ENCODE measurements at places on chromosomes 2 and 18. TPM values are rescaled to one million over a fixed set of nuclear protein-coding genes. Genes with fewer than 3 reads are reported as not detected.
A peak's percentile ranks its signal among the peaks of the same experiment; 100 is the strongest.

GRCh38 chr2:40477361-40477760 lies 25.5 kb upstream of the SLC8A1 start:
- DNase-seq = no peak

The TRMT61B gene
- total RNA-seq = 14.9 TPM

The NPPC gene
- 11.4 TPM for total RNA-seq

The FAHD2B gene
- 14.6 TPM for total RNA-seq

GRCh38 chr18:58545338-58546296 lies 83.3 kb downstream of the ALPK2 start:
- no peak for DNase-seq

DNA sequence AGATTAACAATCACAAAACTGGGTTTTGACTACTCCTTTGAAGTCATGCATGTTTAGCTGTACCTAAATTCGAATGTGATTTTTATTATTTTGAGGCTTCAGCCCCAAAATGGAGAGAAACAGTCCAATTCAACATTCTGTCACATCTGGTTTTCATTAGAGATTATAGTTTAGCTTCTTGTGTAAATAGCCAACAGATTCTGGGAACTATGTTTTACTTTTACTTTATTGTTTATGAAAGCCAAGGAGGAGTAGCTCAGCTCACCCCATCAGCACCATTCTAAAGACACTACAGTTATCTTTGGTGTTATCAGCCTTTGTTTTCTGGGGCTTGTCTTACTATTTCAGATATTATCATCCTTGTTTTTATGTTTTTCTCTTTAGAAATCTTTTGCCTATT lies 465.0 kb upstream of the CWC22 start:
- DNase-seq = no peak

The GAREM2 gene
- total RNA-seq = 4.6 TPM

GRCh38 chr18:48858676-48859075 lies 92.1 kb downstream of the SMAD7 start:
- no peak for DNase-seq

DNA sequence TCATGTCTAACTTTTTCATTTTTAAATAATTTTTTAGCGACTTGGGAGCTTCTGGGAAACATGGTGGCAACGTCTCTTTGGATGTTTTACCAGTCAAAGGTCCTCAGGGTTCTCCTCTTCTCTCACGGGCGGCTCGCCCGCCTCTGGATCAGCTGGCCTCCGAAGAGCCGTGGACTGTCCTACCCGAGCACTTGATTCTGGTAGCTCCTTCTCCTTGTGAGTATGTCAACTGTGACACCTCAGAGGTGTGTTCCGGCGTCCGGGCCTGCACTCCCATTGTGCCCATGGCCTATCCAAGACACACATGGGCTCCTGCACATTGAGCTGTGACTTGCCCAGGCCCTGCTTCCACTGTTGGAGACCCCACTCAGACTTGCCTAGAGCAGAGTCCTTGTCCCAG lies 104.3 kb downstream of the CEP192 start:
- no peak for DNase-seq

GRCh38 chr2:21930226-21930625 lies 806.5 kb downstream of the TDRD15 start:
- DNase-seq = no peak

The MEX3C gene
- 54.1 TPM for total RNA-seq

GRCh38 chr2:238096311-238097011 lies 3.7 kb upstream of the ESPNL start:
- DNase-seq = no peak

GRCh38 chr2:26769089-26769761 lies 5.1 kb downstream of the SLC35F6 start:
- no peak for DNase-seq

GRCh38 chr2:16650287-16651249 lies 15.1 kb downstream of the CYRIA start:
- no peak for DNase-seq

DNA sequence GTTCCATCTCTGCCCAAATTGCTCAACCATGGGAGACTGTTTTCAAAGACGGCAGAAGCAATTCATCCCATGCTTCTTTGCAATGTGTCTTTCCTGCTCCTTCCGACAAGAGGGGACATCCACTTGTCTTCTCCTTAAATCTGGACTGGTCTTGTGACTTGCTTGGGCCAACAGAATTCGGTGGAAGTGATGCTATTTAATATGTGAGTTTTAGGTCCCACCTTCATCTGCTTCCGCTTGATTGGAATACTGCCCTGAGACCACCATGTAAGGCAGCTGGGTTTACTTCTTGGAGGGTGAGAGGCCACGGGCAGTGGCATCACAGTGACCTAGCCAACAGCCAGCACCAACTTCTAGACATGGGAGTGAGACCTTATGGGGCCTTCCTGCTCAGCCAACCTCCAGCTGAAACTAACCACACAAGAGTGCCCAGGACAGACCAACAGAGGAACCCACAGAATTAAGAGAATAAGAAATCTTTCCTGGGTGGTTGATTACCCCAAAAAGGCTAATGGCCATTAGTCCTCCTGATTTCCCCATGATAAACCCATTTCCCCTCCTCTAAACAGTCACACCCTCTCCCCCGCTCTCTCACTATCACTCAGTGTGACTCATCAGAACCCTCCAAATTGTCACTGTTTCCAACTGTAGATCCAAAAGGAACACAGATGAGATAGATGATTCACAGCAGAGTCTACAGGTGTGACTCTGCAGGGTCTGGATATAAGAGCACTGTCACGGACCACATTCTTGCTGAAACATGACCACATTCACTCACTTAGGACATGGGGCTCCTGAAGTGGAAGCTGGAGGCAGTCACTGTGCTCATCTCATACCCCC lies 16.2 kb upstream of the RHOB start:
- no peak for DNase-seq

The RIT2 gene
- not detected for total RNA-seq

DNA sequence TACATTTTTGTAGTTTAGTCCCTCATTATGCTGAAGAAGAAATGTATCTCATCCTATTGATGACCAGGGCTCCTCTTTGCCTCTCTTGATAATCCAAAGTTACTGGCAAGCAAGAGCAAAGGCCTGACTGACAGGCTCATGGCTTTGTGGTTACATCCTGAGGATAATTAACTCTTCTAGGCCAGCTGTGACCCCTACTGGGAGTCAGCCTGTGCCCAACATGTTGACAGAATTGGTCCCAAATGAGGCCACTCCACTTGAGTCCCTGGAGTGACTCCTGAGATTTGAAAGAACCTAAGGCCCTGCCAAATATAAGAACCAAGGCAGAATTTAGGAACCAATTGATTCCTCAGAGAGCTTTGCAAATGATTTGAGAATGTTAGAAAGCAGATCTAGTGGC lies 973.8 kb upstream of the CELF4 start:
- no peak for DNase-seq

GRCh38 chr2:54207666-54208195 lies 48.3 kb downstream of the TSPYL6 start:
- no peak for DNase-seq

DNA sequence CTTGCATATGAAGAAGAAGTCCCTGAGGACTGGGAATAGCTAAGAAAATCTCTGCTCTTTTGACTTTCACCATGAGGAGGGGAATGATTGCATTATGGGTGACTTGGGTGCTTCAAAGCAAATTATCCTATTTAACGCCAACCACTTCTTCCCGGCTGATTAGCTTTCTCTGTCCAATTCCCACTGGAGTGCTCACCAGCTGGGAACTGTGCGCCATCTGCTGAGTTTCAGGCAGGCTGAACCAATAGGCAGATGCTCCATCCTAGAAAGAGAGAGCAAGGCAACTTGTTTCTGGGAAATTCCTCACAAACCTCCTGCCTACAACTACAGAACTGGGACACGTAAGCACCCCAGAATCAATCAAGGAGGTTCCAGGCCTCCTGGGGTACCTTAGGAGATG lies 49.4 kb downstream of the POLE4 start:
- no peak for DNase-seq

DNA sequence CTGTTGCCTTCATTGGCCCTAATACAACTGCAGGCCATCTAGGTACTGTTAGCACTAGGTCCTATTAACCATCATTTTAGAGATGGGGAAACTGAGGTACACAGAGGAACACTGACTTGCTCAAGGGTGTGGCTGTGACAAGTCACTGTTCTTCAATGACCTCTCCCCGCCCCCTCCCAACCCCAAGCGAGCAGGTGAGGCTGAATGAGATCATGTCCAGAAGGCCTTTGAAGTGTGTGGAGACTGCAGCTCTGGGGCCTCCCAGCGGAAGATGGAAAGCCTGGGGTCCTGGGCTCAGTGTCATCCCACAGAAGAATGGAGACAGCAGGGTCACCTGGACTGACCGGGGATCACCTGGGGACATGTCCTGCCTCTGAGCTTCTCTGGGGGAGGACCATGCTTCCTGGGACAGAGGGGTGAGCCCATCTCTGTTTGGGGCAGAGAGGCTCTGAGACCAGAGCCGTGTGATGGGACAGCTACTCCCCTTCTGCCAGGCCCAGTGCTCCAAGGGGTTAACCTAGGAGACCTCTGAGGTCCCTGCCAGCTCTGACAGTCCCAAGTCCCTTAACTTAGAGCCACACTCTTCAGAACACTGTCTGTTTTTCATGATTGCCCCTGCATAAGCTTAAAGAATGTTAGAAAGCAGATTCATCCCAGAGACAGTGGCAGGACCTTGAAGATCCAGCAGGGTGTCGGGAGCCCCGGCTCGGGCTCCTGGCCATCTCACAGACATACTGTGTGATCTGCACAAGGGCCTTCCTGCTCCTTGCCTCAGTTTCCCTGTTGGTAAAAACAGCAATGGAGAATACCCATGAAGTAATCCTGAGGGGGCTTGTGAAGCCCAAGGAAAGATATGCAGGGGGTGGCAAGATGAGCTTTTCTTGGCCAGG lies 16.7 kb upstream of the FOSL2 start:
- DNase-seq = no peak

DNA sequence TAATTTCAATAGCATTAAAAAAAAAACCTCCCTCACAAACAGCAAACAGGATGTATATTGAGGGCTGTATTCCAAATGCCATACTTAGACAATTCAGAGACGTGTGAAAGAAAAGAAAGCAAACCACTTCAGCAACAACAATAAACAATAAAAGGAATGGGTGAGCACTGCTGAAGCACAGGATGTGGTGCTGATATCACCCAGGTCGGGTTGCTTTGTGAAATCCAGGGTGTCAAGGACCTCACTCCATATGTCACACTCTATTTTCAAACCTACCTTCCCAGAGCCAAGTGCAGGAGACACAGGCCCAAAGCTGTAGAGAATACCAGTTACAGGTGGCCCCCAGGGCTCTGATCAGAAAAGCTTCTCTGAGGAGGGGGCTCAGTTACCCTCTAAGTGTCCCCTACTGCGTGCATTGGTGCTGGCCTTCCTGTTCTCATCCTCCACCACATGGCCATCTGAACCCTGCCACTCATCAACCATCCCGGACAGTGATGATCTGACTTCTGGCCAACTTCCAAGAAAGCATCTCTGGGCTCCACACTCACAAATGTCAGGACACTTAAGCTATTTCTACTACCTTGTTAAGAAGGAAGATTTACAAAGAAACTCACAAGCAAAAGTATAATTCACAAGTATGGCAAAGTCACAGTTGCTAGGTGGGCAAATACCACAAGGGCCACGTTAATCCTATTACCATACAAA lies 363.0 kb downstream of the SS18 start:
- DNase-seq = no peak

DNA sequence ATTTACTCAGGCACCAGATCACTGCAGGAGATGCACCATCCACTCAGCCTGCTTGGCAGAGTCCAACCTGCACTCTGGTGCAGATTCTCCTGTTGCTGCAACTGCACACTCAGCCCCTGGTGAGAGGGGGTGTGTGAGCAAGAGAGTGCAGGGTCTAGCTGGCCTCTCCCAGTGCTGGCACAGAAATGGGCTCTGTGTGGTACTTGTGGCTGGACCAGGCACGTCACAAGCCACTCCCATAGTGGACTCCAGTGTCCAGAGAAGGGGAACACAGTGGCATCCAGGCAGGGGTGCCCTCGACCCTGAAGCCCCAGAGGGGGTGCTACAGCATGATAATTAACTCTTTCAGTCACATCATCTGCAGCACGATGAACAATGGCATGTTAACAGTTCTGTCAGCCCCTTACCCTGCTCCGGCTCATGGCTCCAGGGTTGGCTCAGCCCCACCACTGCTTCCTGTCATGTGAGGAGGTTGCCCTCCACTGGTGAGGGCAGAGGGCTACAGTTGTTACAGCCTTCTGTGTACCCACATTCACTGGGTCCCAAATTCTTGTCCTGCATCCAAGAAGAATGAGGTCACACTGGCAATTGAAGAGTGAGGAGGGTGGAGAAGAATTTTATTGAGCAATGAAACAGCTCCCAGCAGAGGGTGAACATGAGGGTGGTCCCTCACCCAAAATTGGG lies 135.7 kb downstream of the EVA1A start:
- DNase-seq = no peak

The VSNL1 gene
- 19.6 TPM for total RNA-seq

GRCh38 chr2:216820709-216821108 lies 39.2 kb downstream of the TNP1 start:
- DNase-seq = no peak

GRCh38 chr2:118929059-118929458 lies 12.9 kb upstream of the MARCO start:
- no peak for DNase-seq

GRCh38 chr2:121831841-121832240 lies 76.4 kb downstream of the TSN start:
- no peak for DNase-seq

DNA sequence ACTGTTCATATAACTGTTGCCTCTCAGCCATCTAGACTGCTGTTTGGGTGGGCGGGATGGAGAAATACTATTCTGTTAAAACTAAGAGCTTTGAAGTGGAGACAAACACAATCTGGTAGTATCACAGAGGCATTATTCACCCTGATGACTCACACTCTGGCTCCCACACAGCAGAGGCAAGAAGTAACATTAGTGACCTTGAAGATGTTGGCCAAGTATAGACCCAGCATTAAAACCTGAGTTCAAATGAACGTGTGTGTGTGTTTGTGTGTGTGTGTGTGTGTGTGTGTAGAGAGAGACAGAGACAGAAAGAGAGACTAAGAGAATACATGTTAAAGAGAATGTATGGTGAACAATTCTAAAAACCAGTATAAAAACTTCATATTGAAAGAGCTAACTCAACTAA lies 22.5 kb upstream of the ACVR1 start:
- DNase-seq = no peak

DNA sequence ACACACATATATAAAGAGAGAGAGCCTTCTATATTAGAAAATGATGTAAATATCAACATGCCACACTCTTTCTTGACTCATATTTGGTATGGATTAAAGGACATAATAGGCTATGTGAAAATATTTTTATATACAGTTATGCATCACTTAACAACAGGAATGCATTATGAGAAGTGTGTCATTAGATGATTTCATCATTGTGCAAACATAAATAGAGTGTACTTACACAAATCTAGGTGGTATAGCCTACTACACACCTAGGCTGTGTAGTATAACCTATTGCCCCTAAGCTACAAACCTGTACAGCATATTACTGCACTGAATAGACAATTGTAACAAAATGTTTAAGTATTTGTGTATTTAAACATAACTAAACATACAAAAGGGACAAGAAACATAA lies 354.8 kb upstream of the CNTNAP5 start:
- DNase-seq = no peak

The PDCD1 gene
- not detected for total RNA-seq

- peak; percentile 37 for DNase-seq
Measured at GRCh38 chr2:85584354-85584856, at the start of gene VAMP5. VAMP5 (plus strand) TSS chr2:85584431; CDS start chr2:85584491, 60 bp downstream.

Measured in endothelial cell (in vitro differentiated cells).